ENCODE measurements at places on chromosomes 1 and 21.
A peak's percentile ranks its signal among the peaks of the same experiment; 100 is the strongest.

DNA sequence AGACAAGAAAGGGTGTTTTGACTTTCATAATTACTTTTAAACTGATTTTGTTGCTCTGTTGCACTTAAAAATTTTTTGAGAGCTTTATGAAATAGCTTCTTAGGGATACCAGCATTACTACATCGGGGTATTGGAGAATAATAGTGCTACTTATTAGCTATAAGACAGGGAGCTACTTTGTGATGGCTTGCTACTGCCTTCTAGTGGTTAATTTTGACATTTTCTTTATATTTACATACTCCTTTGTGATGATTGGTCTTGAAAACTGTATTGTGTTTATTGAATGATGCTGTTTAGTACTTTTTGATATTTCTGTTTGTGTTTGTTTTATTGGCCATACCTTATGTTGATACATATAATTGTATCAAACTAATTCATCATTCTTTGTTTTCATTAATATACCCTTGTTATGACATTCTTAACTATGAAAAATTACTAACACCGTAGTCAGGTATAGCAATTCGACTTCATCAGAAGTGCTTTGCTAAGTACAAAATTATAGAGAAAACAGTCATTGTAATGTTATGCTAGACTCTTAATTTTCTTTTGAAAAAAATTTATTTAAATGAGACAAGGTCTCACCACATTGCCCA lies 85.5 kb downstream of the CLIC4 start:
- DNase-seq = no peak

- no peak for DNase-seq
Observed at GRCh38 chr1:93740601-93741031, 59.0 kb upstream of the BCAR3 start.

- DNase-seq = no peak
Observed at GRCh38 chr1:76142771-76143540, 68.4 kb downstream of the ST6GALNAC3 start.

DNA sequence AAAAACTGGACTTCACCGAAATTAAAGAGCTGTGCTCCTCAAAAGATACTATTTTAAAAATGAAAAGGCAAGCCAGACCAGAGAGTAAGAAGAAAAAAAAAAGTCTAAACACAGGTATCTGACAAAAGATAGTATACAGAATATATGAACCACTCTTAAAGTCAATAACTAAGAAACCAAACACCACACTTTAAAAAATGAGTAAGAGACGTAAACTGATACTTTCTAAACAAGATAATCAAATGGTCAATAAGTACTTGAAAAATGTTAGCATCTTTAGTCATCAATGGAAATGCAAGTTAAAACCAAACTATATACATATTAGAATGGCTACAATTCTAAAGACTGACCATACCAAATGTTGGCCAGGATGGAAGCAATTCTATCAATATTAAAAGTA lies 77.6 kb downstream of the EVI5 start:
- DNase-seq = no peak

GRCh38 chr21:32538147-32538792 lies 47.1 kb downstream of the TCP10L start:
- no peak for DNase-seq

GRCh38 chr1:92484472-92485380 lies 2.0 kb downstream of the GFI1 start:
- DNase-seq = peak; percentile 35

GRCh38 chr1:84995484-84996334 lies 1.2 kb downstream of the MCOLN2 start:
- no peak for DNase-seq

DNA sequence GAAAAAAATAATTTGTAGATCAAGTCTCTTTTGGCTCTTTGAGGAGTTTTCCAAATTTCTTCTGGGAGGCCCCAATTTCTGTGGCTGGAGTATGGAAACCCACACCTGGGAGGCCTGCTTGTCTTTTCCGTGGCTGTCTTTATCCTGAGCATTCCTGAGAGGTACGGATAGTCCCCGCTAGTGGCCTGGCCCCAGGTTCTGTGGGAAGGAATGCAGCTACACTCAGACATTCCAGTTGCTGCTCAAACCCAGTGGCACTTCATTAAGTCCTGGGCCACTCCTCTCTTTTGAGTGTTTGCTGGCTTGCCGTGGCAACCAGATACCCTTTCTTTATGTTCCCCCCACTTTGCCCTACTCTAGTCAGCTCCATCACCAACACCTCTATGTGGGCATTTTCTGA lies 310.4 kb downstream of the ASTN1 start:
- no peak for DNase-seq

- no peak for DNase-seq
Observed at GRCh38 chr1:52032785-52033131, 852 bp downstream of the KTI12 start.

DNA sequence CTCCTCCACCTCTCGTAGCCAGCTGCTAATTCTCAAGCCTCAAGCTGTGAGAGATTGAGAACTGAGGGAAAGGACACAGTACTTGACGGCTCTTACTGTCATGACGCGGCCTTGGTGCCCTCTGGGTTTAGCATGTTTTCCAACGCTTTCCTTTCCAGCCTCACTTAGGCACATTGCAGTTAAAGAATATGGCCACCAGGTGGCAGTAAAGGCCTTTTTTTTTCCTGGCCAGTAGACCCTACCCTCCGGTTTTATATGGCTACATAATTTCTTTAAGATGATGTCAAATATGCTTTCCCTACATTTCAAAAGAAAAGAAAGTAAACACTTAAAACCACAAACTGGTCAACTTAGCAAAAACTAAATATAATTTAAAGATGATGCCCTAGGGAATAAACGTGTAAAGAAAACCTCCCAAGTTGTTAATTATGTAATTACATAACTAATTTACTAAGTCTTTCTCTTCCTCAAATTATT lies 56.8 kb upstream of the PRDX6 start:
- DNase-seq = peak; percentile 36

DNA sequence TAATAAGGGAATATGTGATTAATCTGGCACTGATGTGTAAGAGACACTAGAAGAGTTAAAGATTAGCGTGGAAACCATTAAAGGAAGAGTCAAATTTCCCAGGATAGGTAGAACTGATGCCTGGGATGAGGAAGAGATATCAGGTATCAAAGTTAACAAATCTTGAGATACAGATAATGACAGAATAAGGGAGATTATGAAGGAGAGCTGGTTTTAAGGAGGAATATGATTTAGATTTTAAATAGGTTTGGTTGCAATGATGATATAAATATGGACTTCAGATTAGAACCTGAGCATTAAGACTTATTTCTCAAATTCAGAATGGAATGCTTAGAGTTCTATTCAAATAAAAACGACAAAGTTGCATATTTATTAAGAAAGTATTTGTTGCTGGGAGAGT lies 26.2 kb downstream of the MAGI3 start:
- DNase-seq = no peak

DNA sequence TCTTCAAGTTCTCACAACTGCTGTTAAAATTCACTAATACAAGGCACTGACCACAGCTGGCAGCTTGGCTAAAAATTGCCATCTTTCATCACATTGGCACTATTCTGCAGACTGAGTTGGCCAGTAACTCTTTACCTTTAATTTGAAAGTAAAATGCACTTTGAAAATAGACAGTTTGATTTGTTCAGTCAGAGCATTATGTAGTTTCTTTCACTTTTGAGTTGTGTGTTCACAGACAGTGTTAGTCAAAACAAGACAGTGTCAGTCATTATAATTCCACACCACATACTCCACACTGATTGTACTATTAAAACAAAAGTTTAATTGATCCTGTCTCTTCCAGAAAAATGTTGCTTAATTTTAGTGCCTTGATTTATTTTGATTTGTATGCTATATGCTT lies 160.7 kb downstream of the SDCCAG8 start:
- no peak for DNase-seq

DNA sequence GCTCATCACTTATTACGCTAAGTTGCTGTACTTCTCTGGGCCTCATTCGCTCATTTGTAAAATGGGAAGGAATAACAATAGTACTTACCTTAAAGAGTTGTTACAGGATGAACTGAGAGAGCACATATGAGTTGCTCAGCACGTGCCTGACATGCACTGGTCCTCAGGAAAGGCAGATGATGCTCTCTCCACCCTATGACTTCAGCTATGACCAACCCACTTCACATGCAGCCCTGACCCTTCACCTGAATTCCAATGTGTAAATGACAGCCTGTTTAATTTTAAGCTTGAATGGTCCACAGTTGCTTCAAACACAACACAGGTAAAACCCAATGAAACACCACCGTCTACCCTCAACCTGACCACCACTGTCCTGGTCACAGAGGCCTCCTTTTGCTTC lies 32.9 kb downstream of the GADD45A start:
- DNase-seq = no peak

GRCh38 chr1:201216395-201217085 lies 25.9 kb downstream of the IGFN1 start:
- DNase-seq = no peak

DNA sequence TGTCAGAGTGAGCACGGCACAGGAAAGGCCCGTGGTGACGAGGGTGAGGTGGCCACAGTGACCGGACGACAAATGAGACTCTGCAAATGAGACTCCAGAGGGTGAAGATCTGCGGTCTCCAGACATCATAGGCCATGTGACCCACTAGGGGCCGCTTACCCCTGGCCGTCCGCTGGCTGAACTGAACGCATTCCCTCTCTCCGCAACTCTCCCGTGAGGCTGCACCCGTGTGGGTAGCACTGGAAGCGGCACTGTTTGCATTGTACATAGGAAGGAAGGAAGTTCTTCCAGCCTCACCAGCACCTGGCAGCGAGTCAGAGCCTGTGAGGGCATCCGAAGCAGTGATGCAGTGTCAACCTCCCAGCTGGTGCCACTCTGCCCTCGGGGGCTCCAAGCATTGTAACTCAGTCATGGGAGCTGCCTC lies 23.6 kb upstream of the SPSB1 start:
- DNase-seq = no peak

DNA sequence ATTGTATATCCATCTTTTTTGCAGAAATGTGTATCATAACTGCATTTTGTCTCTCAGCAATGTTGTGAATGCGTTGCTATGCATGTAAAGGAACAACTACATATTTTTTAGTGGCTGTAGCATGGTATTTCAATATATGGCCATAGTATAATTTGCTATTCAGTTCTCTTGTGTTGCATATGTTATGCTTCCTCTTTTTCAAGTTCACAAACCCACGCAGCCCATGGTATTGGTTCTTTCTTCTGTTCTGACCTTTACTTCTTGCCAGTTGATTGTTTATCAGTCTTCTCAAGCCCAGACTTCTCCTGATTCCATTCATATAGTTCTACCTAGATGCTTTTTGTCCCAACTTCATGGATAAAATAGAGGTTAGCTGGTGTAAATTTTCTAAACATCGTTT lies 6.1 kb downstream of the SLC22A15 start:
- DNase-seq = no peak

GRCh38 chr1:29420202-29420601 lies 183.9 kb downstream of the PTPRU start:
- no peak for DNase-seq

GRCh38 chr1:6338695-6339094 lies 54.9 kb downstream of the ACOT7 start:
- DNase-seq = no peak

DNA sequence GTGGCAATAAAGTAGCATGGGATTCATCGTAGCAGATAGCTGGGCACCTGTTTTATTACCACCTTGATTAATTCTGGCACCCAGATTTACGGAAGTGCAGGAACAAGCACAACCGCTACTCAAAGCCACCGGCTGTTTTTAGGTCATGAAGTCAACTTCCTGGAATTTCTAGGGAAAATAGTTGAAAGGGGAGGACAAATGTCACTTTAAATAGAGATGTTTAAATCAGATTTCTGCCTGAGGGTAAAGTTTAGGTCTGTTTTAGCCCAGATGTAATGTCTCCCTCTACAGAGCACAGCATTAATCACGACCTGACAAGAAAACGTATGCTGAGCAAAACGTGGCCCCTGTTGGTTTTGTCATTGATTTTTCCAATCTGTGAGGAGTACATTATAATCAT lies 8.0 kb downstream of the ADGRL2 start:
- DNase-seq = no peak

DNA sequence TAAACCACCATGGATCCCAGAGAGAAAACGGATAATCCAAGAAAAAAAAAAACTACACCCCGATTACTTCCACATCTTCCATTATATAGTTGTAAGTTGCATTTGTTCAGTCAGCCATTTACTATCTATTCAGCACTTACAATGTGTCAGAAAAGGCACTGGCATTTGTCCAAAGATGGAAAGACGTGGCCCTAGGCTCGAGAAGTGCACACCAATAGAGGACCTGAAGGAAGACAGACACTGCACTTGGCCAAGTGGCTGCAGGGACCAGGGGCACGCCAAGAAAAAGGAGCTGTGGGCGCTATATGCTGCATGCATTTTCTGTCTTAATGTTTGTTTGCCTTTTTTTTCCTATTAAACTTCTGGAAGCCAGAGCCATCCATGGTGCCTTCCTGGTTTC lies 45.2 kb upstream of the LYST start:
- DNase-seq = no peak

DNA sequence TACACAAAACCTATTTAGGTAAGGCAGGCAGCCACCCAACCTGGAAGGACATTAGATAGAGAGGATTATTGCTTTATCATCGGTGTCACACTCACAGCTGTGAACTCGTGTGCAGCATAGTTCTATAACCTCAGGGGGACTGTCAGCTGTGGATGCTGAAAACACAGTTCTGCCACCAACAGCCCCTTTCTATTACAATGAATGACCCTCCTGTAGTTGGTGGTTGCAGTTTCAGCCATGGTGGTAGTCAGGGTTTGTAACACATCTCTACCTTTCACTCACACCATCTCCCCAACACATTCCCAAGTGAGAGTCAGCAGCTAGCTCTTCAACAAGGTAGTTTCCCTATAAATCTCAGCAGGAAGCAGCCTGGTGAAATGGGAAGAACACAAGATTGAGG lies 136.8 kb downstream of the ZC3H11B start:
- no peak for DNase-seq

GRCh38 chr1:212431644-212432043 lies 1.1 kb upstream of the NENF start:
- DNase-seq = no peak

DNA sequence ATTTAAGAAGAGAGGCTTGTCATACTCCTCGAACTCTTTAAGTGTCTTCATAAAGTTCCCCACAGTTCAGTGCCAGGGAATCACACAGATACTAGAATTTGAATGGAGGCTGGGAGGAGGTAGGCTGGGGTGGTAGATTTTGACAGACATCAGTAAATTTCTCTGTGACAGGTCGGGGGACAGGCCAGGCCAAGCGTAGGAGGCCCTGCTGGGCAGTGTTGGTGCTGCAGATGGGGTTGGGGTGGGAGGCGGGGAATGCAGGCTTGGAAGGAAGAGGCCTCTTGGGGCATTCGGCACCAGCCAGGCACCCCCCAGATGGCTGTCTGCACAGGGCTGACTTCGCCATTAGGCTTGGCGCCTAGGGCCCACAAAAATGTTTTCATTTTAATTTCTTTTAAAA lies 84.0 kb downstream of the MAN1C1 start:
- no peak for DNase-seq

- no peak for DNase-seq
Observed at GRCh38 chr1:213008564-213008963, 7.1 kb downstream of the ANGEL2 start.

- peak; percentile 13 for DNase-seq
Observed at GRCh38 chr1:87329051-87329525, 408 bp downstream of the LMO4 start.

All from T follicular helper cell (primary cell).